Nucleus accumbens (tissue), 56 donors: ENCODE measurements at places on chromosomes 6 and 20.

- no peak for DNase-seq
Observed at GRCh38 chr20:9441948-9442347, 72.4 kb upstream of the LAMP5 start.

DNA sequence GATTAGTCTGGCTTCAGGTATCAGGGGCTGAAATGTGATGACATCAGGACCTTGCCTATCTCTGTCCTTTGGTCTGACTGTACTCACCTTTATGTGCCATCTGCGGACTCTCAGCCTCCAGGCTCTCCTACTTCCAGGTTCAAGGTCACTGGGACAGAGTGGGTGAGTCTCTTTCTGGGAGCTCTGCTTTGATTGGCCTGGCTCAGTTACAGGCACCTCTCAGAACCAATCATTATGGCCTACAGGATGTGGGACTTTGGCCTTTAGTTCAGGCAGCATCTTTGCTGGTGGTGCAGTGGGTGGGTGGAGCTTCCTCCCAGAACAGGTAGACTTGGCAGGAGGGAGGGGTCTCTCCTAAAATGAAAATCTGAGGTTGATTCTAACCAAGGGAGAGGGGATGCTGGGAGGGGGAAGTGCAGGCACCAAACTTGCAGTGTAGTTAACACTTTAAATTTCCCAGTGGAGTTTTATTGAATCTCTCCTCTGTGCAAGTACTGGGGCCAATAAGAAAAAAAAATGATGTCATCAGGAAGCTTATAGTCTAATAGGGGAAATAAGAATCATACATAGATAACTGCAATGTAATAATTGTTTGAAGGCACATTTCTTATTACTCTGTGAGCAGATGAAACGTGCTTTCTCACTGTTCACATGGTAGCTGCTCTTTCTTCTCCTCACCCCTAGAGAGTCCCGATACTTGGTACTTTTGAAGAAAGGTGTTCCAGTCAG is 53.4 kb downstream of the SLC24A3 start:
- no peak for DNase-seq

- DNase-seq: no peak
Observed at GRCh38 chr6:41469156-41470028, 76.8 kb upstream of the FOXP4 start.

DNA sequence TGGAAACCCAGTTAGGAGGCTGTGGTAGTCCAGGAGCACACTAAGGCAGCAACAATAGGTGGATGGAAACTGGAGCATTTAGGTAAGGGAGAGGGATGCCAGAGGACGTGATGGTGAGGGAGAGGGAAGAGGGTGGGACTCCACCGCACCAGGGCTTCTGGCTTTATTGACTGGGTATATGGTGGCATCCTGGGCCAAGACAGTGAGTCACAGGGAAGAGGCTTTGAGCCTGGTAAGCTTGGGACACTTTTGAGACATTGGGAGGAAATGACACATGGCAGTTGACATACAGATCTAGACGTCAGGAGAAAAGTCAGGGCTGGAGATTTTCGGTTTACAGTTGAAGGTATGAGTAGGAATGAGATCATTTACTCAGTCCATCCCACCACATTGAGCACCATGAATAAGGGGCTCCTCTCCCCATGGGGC is 14.9 kb downstream of the NT5E start:
- DNase-seq: no peak

DNA sequence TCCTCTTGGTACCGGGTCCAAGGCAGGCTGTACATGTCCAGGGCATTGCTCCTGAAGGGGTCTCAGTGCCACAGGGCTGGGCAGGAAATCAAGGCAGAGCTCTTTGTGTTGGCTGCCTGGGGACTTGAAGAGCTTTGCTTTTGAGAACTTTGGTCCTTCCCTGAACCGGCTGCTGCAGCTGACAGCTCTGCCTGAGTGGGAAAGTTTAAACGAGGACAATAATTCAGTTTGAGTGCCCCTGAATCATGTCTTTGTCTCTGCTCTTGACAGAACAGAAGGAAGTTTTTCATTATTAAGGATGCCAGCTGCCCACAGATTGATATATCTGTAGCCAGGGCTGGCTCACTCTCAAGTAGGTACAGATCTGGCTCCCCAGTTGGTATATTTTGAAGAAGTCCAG is 56.1 kb downstream of the ANKRD6 start:
- no peak for DNase-seq

GRCh38 chr20:18052856-18053255 is 4.9 kb downstream of the OVOL2 start:
- no peak for DNase-seq

GRCh38 chr6:34709386-34709785 is 12.8 kb upstream of the ILRUN start:
- peak; percentile 2 for DNase-seq

- peak; percentile 75 for DNase-seq
Observed at GRCh38 chr6:20403070-20403765, 1.5 kb downstream of the E2F3 start.

GRCh38 chr20:37704955-37705354 is 11.1 kb downstream of the CTNNBL1 start:
- DNase-seq: no peak

DNA sequence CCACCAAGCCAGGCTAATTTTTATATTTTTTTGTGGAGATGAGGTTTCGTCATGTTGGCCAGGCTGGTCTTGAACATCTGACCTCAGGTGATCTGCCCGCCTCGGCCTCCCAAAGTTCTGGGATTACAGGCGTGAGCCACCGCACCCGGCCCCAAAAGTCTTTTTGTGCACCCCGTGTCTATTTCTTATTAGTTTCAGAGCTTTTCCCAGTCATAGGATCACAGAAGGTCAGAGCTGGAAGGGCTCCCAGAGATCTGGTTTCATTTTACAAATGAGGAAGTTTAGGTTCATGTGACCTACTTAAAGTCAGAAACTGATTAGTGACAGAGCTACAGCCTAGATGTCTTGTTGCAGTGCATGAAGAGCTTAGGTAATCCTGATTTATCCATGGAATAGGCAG is 1.6 kb upstream of the OGFRL1 start:
- DNase-seq: no peak

DNA sequence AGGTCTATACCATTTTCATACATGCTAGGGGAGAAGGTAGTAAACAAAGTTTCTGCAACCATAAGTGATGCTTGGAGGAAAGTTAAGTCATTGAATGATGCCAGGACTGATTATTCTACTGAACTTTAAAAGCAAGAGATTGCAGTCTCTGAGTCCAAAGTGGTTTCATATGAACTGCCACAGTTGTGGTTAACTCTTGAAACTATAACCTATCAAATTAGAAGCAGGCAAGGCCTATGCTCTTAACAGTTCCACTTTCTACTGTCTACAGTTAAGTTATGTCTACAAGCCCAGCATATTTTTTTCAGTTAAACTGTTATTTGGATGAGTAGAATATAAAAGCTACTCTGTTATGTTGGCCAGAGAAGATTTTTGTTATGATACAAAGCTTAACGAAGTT is 326.5 kb upstream of the RUNX2 start:
- no peak for DNase-seq

- no peak for DNase-seq
Observed at GRCh38 chr6:1181939-1182605, 129.8 kb upstream of the FOXQ1 start.

DNA sequence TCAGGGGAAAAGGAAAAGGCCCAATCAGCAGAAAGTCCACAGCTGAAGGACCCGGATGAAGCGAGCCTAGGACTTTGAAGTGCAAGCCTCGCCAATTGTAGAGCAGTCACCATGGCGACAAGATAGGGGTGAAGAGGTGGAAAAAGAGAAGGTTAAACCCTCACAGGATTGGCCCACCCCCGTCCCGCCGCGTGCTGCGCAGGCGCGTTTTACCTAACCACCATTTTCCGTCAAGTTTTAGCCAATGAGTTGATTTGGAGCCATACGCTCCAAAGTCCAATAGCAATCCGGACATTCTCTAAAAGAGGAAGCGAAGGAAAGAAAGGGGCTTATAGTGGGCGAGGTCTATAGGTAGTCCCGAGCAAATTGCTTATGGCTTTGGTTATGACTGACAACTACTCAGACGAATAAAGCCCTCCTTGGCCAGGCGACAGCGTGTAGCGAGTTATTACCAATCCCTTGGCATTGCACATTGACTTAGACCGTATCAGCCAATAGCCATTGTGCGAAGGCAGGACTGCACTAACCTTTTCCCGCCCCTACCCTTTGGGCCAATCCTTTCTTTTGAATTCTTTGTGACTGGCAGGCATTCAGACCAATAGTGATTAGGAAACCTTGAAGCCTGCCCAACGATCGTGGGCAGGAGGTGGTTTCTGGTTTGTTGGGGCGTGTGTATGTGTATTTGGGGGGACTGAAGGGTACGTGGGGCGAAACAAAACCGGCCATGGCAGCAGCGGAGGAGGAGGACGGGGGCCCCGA is at the start of gene RNF5:
Gene RNF5, plus strand, starts transcription at position 618 of the 759 bp plus-strand sequence. Its CDS starts 107 bp downstream, at position 725.
- peak; percentile 98 for DNase-seq

GRCh38 chr20:36311141-36311853 is 5.2 kb downstream of the DLGAP4 start:
- DNase-seq: no peak

DNA sequence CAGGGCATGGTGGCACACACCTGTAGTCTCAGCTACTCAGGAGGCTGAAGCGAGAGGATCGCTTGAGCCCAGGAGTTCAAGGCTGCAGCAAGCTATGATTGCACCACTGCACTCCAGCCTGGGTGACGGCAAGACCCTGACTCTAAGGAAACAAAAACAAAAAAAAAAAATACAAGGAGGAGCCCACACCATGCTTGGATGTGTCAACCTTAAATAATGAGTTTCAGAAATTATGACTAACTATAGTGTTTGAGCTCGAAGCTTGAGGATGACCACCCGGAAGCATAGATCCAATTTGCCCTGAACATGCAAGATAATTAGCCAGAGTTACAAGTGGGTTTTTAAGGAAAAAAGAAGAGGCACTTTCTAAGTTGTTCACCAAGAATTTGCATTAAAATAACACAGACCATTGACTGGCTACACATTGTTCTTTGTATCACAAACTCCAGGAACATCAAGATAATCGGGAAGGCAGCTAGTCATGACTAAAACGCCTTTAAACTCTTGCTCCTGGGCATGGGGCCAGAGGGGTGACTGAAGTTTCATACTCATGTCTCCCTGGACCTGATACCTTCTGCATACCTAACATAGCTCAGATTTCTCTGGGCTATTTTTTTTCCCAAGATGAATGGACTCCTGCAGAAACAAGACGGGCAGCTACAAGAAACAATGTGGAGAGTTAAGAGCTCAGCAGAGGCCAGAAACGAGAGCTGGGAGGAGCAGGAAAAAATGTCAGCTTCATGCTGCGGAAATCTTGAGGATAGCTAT is 289.6 kb downstream of the PREX1 start:
- DNase-seq: no peak

DNA sequence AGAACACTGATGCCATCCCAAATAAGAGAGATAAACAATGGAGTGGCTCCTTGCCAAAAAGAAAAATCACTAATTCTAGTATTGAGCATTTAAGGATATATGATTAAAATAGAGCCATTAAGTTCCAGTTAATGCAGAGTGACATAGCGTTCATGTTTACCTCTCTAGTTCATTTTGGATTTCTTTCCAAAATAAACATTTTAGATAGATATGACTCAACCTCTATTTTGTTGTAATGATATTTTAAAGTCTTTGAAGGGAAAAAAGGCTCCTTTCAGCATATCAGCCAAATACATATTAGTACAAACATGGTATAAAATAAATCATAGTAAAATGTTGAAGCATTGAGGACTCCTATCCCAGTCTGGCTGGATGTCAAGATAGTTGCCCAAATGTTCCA is 33.4 kb downstream of the RWDD2A start:
- DNase-seq: no peak

- DNase-seq: no peak
Observed at GRCh38 chr20:58994390-58995159, 12.5 kb downstream of the CTSZ start.

DNA sequence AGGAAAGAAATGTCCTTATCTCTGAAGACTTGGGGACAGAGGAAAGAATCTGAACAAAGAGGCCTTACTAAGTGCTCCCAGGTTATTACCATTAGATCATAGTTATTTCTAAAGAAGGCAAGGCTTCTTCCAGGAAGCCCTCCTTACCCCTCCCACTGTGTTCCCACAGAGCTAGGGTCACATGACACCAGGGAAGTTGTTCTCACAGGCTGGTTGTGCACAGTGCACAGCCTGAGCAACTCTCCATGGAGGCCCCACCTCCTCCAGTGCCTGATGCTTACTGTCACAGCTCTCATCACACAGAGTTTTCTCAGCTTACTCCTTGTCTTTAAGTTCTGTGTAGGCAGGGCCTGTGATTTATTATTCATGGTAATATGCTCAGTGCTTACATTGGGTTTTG is 68.9 kb upstream of the SCGN start:
- no peak for DNase-seq

DNA sequence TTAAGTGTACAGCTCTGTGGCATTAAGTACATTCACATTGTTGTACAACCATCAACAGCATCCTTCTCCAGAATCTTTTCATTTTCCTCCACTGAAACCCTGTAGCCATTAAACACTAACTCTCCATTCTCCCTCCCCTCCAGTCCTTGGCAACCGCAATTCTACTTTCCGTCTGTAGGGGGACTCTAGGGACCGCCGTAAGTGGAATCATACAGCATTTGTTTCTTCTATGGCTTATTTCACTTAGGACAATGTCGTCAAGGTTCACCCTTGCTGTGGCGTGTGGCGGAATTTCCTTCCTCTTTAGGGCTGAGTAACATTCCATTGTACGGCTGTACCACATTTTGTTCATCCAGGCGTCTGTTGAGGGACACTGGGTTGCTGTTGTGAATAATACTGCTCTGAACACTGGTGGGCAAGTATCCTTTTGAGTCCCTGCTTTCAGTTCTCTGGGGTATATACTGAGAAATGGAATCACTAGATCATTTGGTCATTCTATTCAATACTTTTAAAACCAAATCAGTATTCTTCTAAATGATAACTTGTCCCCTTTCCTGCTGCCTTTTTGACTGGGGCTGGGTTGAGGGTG is 50.7 kb downstream of the PPP1R3G start:
- DNase-seq: peak; percentile 21

- DNase-seq: no peak
Observed at GRCh38 chr6:131101911-131102680, 33.2 kb upstream of the AKAP7 start.

- no peak for DNase-seq
Observed at GRCh38 chr20:24617080-24617432, 147.6 kb downstream of the SYNDIG1 start.
